ENCODE measurements at places on chromosomes 12 and 14.

DNA sequence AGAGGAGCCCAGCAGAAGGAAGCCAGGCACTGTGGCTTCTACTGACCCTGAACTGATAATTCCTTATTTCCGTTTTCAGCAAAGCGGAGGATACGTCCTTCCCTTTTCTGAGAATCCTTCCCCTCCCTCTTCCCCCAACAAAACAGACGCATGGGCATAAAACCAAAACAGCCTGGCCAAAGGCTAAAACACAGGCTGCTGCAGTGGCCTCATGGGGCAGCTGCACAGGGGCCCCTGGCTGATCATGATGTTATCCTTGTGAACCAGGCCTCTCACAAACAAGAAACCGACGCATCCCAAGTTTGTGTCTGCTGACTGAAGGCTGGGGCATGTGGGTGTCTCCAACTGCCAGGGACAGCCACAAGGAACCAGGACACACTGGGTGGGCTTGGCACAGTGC, 23.4 kb upstream of the STON2 start:
- no peak for DNase-seq

GRCh38 chr12:40615590-40615989, 76.6 kb upstream of the CNTN1 start:
- no peak for DNase-seq

DNA sequence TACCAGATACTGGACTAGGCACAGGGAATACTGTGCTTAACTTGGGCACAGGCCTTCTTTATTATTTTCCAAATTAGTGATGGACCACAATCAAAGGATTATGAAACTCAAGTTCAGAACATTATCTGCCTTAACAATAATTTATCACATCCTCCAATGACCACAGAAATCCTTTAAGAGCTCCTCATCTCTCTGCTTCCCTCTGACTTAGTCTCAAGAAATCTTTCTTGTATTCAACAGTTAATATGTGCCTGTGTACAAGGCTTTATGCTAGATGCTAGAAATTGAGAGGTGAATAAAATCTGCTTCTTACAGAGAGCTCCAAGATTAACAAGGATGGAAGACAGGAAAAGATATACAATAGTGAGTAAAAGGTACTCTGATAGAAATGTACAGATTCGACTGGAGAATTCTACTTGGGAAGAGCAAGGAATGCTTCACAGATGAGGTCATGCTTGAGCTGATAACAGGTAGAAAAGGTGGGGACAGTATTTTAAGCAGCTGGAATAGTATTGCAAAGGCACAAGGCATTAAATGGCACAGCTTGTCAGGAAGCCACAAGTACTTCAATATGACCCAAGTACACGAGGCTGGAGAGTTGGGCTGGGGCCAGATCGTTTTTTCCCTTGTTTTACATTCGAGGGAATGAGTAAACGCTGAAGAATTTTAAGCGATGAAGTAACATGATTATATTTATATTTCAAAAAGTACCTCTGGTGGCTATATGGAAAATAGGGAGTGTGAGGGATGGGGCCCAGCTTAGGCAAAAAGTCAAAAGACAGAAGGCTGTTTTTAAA, 55.1 kb upstream of the ARID2 start:
- DNase-seq, result no peak

GRCh38 chr14:41749429-41749828, 142.8 kb downstream of the LRFN5 start:
- peak; percentile 11 for DNase-seq

DNA sequence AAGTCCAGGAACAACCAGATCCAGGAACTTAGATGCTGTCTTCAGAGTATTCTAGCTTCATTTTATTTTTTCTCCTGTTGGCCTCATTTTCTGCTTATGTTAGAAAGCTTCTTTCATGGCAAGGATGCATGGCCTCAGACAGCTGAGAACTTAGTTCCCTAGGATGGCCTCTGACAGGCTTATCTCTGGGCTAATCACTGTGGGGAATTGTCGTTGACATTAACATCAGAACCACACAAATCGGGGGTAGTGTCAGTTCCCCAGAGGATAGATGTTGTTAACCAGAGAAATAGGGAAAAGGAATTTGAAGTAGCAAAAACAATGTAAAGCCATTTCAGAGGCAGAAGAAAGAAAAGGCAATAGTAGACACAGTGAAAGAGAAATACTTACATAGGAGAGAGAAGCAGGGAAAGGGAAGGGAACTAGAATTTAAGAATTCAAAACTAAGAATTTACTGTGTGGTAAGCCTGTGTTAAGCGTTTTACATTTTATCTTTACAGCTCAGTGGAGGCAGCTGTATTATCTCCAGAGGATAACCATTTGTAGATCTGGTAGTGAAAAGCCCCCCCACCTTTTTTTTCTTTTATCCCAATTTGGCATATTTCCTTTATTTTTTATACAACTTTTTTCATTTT, 21.8 kb downstream of the FUT8 start:
- DNase-seq, result no peak

DNA sequence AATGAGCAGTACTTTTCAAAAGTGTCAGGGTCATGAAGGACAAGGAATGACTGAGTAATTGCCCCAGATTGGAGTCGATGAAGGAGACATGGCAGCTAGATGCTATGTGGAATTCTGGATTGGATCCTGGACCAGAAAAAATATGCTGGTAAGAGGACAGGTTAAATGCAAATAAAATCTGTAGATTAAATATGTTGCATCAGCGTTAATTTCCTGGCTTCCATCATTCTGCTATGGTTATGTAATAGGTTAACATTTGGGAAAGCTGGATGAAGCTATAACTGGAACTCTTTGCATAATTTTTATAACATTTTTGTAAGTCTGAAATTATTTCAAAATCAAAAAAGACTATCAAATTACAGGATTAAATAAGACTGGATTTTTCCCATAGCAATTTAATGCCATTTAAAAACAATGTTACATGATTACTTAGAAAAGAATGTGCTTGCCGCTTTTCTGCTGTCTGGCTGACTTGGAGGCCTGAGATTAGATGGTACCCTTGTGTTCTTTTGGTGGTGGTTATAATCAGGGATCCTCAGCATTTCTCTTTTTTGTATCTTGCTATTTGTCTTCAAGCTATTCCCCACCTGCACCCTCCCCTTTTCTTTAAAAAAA, 65.1 kb downstream of the FBXW8 start:
- no peak for DNase-seq

DNA sequence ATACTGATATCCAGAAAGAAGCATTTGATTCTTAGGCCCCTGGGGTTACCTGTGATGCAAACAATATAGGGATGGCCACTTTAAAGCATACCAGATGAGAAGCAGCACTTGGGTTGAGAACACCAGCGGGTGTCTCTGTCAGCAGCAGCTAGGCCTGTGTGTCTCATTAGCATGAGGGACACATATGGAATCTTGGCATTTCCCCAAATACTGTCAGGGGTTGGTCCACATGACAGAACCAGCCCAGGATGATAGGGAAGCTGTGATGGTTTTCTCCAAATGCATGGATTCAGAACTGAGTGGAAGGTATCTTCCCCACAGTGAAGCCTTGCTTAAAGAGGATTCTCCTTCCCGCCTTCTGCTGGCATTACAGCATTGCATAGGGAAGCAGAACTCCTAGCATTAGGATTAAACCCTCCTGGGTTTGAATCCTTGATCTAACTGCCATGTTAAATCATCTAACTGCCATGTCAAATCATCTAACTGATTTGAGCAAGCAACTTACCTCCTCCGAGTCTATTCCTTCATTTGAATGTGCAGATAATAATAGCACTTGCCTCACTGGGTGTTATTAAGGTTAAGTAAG, 111.5 kb upstream of the WSCD2 start:
- no peak for DNase-seq

- DNase-seq, result no peak
Measured at GRCh38 chr14:104900639-104901512, 23.8 kb upstream of the PLD4 start.

DNA sequence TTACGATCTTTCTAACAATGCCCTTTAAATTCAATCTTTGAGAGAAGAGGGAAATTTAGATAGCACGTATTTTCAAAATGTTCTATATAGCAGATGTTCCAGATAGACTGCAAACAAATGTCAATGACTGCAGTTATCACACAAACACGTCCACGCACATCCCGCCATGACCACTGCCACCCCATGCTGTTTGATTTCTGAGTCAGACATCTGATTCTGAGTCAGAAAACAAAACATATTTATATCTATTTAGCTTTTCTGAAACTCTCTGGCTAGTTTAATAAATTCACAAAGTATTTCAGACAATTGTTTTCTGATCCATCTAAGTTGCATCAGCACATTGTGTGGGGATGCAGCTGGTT, 105.9 kb upstream of the BCAT1 start:
- DNase-seq, result peak; percentile 45

- DNase-seq, result no peak
Measured at GRCh38 chr12:49643961-49644619, 20.7 kb downstream of the PRPF40B start.

- DNase-seq, result no peak
Measured at GRCh38 chr12:99752740-99753139, 105.2 kb downstream of the GARIN6 start.

DNA sequence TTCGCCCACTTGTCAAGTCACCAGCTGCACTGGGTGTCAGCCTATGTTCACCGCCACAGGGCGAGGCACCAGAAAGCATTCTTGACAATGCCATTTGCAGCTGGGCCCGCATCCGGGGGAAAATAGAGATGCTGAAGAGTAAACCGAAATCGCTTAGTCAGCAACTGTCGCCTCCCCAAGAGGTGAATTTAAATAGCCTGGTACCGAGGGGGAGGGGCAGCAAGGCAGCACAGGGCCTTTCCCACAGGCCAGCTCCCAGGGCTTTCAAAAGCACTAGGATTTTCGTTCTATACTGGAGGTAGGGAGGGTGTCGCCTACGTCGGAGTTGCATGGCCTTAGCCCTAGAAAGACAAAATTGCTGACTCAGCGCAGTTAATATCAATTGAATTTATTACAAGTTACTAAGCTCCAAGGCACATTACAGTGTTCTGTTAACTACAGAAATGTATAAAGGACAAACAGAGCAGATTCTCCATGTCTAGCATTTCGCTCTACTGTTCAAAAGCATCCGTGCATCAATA, 4.3 kb downstream of the IRF2BPL start:
- peak; percentile 85 for DNase-seq

- no peak for DNase-seq
Measured at GRCh38 chr14:19878029-19878642, 3.2 kb downstream of the OR4K2 start.

GRCh38 chr12:3123729-3124128, 46.5 kb downstream of the TSPAN9 start:
- DNase-seq, result no peak

DNA sequence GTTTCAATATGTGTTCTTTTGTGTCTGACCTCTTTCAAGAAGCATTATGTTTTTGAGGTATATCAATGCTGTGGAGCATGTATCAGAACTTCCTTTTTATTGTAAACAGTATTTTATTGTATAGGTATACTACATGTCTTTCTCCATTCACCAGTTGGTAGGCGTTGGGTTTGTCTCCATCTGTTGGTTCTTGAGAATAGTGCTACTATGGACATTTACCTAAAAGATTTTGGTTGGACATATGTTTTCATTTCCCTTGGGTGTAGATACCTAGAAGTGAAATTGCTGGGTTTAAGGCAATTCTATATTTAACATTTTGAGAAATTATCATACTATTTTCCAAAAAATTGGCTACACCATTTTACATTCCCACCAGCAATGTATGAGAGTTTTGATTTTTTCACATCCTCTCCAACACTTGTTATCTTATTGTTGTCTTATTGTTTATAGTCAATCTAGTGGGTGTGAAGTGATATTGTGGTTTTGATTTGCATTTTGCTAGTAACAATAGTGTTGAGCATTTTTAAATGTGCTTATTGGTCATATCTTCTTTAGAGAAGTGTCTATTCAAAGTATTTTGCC, 409.2 kb downstream of the IPO8 start:
- no peak for DNase-seq

DNA sequence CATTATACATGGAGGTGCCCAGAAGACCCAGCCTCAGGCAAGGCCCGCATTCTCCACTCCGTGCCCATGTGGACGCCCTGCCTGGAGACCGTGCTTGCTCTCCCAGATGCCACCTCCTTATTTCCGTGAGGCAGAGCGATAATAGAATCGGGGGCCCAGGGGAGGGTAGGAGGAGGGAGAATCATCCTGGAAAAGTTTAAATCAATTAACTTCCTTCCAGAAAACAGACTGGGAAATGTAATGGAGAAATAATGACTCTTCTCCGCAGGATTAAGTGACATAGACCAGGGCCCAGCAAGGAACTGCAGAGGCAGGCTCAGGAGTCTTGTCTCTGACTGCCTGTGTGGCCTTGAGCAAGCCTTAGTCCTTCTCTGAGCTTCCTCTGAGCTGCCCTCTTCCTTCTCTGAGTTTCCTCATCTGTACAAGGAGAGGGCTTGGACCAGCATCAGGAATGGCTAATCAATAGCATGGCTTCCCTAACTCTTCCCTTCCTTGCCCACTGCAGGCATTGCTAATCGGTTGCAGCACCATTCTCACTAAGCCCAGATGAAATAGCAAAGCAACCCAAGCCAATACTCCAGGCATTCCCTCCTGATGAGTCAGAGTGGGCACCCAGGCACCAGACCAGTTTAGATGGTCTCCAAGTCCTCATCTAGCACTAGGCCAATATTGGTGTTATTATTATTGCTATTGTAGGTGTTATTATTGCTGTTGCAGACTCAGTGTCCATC, 11.3 kb upstream of the FAM222A start:
- DNase-seq, result no peak

- DNase-seq, result no peak
Measured at GRCh38 chr12:74922117-74922516, 287.5 kb downstream of the KCNC2 start.

DNA sequence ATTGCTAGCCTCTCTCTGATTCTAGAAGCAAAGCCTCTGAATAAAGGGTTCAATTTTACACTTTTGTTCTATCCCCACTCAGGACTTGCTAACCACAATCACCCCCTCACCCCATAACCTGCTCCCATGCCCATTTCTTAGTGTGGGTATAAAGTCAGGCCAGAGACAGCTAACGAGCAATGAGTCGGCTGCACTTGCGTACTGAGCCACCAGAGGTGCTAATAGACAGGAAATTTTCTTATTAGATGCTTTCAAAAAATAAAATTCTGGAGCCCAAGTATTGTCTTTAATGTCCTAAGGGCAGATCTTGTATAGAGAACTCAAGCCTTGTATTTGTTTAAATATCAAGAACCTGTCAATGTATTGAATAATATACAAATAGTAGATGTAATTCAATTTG, 256.9 kb downstream of the SYT1 start:
- DNase-seq, result no peak

DNA sequence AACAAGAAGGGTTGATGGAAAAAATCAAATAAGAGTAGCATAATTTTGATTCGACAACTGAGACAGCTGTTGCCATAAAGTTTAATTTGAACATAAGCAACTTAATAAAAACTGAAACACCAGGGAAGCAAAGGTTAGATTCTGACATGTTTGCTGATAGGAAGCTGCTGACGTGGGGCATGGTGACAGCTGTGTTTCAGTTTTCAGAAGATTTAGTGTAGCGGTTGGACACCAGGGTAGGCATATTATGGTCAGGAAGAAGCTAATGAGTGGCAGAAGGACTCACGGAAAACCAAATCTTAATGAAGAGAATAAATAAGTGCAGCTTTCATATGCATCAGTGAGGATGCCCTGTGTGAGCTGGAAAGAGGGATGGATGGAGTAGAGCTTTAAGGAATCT, 336.7 kb upstream of the RPL10L start:
- DNase-seq, result no peak
